ENCODE measurements at places on chromosomes 13 and 19. TPM values are rescaled to one million over a fixed set of nuclear protein-coding genes. Genes with fewer than 3 reads are reported as not detected.

Gene NLRP5
- total RNA-seq: not detected

Gene PPM1N
- 1.5 TPM for total RNA-seq

Gene PTPRH
- total RNA-seq: not detected

Gene ZNF430
- total RNA-seq: 22.4 TPM

Gene MBD3L2
- total RNA-seq: not detected

Gene PRR22
- 4.5 TPM for total RNA-seq

Gene KCNJ14
- total RNA-seq: 1.6 TPM

Gene DACH1
- total RNA-seq: 0.05 TPM

Gene THSD8
- 26.6 TPM for total RNA-seq

Gene TMEM91
- total RNA-seq: 5.6 TPM

Gene CGB3
- not detected for total RNA-seq

Gene IGSF23
- total RNA-seq: not detected

Gene APC2
- total RNA-seq: 0.05 TPM

Gene KIR3DL1
- total RNA-seq: not detected

Gene MEIS3
- total RNA-seq: 0.20 TPM

Gene DGKH
- total RNA-seq: 16.3 TPM

Gene LYPD3
- 0.39 TPM for total RNA-seq

Gene UGGT2
- 0.68 TPM for total RNA-seq

Gene BST2
- 159 TPM for total RNA-seq

Gene SIGLEC5
- total RNA-seq: not detected

Gene GJA3
- not detected for total RNA-seq

Gene ACP4
- not detected for total RNA-seq

Gene ZNF540
- 0.41 TPM for total RNA-seq

Gene SIAH3
- total RNA-seq: 0.14 TPM

Gene C19orf67
- 0.30 TPM for total RNA-seq

Gene LGALS4
- 1.7 TPM for total RNA-seq

Gene HCST
- 93.1 TPM for total RNA-seq

Gene CYP4F12
- total RNA-seq: not detected

Gene ZNF850
- total RNA-seq: 5.9 TPM

Gene FSTL3
- 2.5 TPM for total RNA-seq

Gene PGLYRP1
- total RNA-seq: not detected

Gene RNF17
- not detected for total RNA-seq

Gene CBLC
- not detected for total RNA-seq

Gene CPB2
- total RNA-seq: not detected

Gene TEX101
- total RNA-seq: not detected

Gene PRTN3
- total RNA-seq: not detected

Gene NANOS3
- 0.70 TPM for total RNA-seq

Gene ZNF772
- 2.9 TPM for total RNA-seq

Gene PPAN
- total RNA-seq: 82.1 TPM

Gene C5AR1
- total RNA-seq: 1.7 TPM

Gene ZNF543
- total RNA-seq: 7.5 TPM

Gene FARP1
- 1.1 TPM for total RNA-seq

Gene DOCK6
- 0.16 TPM for total RNA-seq

Gene NR2C2AP
- 43.9 TPM for total RNA-seq

Gene SH2D3A
- total RNA-seq: 20.8 TPM

Gene SHISA2
- total RNA-seq: 0.41 TPM

Gene ZNF726
- total RNA-seq: 11.0 TPM

Gene PSG2
- not detected for total RNA-seq

Gene NTF4
- total RNA-seq: not detected

Gene RGS9BP
- total RNA-seq: 0.41 TPM

Gene GATAD2A
- total RNA-seq: 129 TPM

Gene IL11
- total RNA-seq: 0.61 TPM

Gene ATP8B3
- total RNA-seq: 28.5 TPM

Measured in T-helper 2 cell treated with Interferon-gamma antibody and Interleukin-4, amounts not matched to agents 100 ng/mL and 5 ng/mL, for 36 hours (primary cell).